ENCODE measurements at places on chromosomes 6 and 20. TPM values are rescaled to one million over a fixed set of nuclear protein-coding genes. Genes with fewer than 3 reads are reported as not detected.

The DEFB132 gene
- not detected for total RNA-seq

- no peak for DNase-seq
Observed at GRCh38 chr6:6927521-6928361, 180.0 kb upstream of the RREB1 start.

The TRIM10 gene
- total RNA-seq = 3.9 TPM

DNA sequence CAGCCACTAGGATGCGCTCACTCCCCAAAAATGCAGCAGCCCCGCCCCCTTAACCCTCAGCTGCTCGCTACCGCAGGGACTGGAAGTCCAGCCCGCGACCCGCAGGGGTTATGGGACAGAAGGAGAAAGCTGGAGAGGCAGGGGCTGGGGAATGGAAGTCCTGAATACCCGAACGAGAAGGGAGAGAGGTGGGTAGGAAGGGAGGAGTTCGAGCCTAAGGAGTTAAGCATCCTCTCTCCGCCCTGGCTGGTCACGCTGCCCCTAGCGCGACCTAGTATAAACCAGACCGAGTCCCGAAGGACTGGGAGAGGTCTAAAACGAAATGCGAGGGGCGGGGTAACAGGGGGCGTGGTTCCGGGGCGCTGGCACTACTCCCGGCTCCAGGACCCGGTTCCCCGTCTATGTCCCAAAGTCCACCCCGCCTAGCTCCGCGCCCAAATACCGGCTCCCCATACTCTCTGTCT lies 448 bp upstream of the DDAH2 start:
- DNase-seq = peak; percentile 97

The ADTRP gene
- total RNA-seq = 91.9 TPM

The PRSS16 gene
- 32.1 TPM for total RNA-seq

The GHRH gene
- total RNA-seq = not detected

DNA sequence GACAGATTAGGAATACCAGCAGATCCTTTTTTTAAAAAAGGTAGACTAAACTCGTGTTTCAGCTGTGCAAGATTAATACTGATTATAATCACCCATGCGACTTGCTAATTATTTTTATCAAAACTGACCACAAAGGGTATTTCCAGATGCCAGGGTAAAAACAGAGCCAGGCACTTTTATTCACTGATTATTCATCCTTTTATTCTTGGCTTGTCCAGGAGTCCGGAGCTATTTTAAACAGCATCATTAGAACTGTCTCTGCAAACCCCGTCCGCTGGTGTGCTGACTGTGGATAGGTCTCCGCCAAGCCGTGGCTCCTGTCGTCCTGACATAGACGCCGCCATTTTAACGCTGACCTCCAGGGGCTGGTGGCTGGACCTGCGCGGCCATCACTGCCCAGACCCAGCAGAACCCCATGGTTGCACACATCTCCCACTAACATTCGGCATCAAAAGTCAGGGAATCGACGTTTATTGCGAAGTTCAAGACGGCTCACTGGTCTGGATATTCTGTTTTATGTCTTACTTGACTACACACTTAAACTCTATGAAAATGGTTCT lies 364.8 kb downstream of the THBS2 start:
- DNase-seq = no peak

The OR2J1 gene
- not detected for total RNA-seq

The KCNS1 gene
- total RNA-seq = not detected

- DNase-seq = no peak
Observed at GRCh38 chr6:18260448-18261106, 3.8 kb downstream of the DEK start.

- DNase-seq = no peak
Observed at GRCh38 chr20:46291401-46291800, 16.9 kb downstream of the CDH22 start.

GRCh38 chr20:62523473-62524203 lies 47.8 kb upstream of the GATA5 start:
- DNase-seq = no peak

The CLPSL1 gene
- not detected for total RNA-seq
